ENCODE measurements at places on chromosomes 12 and 14.

DNA sequence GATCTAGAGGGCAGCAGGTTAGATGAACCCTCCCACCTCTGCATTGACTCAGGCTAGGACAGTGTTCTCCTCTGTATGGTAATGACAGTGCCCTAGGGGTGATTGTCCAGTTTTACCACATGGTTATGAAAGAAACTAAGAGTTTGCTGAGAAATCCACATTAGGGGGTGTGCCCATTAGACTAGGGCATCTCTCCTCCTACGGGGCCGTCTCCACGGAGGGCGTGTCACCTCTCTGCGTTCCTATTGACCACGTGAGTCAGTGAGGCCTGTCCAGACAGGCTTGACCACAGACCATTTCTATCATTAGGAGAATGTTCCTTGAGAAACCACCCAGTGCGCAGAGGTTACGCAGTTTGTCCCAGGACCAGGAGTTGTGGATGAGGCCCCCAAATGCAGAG, 8.3 kb downstream of the MVK start:
- DNase-seq = peak; percentile 97

- no peak for DNase-seq
Measured at GRCh38 chr14:21197418-21198205, 41.7 kb upstream of the OR5AU1 start.

DNA sequence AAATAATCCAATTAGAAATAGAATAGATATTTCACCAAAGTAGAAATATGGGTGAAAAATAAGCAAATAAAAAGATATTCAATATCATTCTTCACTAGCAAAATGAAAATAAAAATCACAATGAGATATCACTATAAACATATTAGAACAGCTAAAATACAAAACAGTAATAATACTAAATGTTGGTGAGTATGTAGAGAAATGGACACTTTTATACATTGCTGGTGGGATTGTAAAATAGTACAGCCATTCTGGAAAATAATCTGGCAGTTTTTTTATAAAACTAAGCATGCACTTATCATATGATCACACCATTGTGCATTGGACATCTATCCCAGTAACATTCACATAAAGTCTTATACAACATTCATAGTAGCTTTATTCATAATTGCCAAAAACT, 320.2 kb upstream of the OR4E1 start:
- no peak for DNase-seq

DNA sequence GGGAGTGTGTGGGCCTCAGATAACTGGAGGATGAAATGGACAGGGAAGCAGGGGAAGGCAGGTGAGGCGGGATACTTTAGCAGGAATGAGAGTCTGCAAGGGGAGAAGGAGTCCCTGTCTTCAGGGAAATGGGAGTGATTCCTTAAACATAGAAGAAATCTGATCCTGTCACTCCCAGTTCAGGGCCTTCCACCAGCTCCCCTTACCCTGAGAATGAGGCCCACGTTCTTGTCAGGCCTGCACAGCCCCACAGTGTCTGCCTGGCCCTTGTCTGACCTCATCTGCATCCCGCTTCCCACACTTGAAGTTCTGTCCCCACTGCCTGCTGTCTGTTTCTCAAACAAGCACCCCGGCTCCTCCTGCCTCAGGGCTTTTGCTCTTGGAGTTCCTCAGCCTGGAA, 12.6 kb upstream of the LRP1-AS start:
- DNase-seq = no peak

- no peak for DNase-seq
Measured at GRCh38 chr12:104304261-104305009, 896 bp downstream of the EID3 start.

DNA sequence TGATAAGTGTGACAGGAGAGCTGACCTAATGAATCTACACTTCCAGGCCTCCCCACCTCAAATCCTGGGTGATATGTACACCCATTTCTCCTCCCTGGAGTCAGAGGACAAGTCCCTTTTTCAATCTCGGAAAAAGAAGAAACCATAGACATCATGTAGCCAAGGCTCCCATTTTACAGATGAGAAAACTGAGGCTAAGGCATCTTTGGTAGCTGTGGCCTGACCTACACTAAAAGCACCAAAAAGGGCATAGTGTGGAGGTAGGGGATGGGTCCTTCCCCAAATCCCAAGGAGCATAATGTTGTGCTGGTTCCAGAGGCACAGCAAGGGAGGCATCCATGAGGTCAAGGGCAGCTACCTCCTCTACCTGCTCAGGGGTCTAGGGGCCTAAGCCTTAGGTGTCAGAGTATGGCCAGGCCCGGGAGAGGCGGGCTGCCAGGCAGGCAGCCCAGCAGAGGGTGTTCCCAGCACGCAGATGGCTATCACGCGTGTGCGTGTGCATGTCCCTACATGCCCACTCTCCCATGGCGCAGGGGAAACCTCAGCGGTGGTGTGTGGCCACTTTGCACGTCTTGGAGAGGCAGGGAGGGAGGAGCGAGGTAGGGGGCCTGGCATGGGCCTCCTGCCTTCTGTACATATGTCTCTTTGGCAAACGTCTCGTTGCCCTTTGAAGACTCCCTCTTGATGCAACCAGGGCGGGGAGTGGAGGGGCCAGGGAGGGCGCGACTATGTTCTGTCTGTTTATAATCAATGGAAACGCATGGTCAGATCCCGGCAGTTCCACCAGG, 2.5 kb downstream of the PGF start:
- DNase-seq = no peak

GRCh38 chr12:115818973-115819372, 458.5 kb downstream of the MED13L start:
- no peak for DNase-seq

DNA sequence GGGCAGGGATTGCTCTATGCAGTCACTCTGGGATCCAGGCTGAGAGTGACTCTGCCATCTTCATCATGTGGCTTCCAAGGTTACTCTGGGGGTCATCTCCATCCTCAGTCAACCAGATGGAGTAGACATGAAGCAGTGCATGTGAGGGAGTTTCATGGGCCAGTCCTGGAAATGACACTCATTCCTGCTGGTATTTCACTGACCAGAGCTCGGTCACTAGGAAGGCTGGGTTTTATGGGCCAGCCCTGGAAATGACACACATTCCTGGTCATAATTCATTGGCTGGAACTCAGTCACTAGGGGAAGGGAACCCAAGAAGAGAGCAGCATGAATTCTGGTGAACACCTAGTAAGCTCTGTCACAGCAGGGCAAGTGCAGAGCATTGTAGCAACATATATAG, 144.7 kb downstream of the SMOC1 start:
- no peak for DNase-seq

- DNase-seq = no peak
Measured at GRCh38 chr14:94322648-94323570, at the start of gene SERPINA6. TSS of gene SERPINA6 (minus strand) at chr14:94323336. CDS start at chr14:94314648, 8,688 bp downstream.

DNA sequence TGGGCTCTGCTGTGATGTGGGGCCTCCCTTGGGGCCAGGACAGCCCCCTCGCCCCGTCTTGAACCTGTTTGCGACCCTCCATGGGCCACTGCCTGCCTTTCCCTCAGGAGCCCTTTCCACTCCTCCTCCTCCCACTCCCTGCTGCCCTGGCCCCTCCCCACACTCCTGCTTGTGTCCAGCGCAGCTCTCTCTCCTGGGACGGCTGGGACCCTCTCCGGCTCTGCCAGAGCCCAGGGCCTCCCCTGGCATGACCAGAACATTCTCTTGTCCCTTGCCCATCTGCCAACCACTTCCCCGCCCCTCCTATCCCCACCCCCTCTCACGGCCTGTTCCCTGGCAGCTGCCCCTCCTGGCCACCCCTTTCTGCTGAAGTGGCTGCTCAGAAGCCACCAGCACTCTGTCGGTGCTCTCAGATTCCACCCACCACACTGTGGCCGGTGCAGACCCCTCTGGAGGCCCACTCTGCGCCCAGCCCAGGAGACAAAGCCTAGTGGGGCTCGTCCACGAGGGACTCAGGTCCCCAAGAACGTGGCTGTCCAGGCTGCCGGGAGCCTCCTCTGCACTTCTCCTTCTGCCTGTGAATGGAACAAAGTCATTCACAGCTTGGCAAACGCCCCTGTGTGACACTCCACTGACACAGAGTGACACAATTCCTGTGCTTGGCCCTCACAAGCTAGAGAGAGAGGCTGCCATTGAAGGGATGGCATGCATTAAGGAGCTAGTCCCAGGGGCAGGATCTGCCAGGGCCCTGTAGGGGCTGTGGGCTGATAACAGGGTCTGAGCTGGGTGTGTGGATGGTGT, 1.4 kb downstream of the ASPG start:
- no peak for DNase-seq

GRCh38 chr14:79693935-79694334, 517.4 kb downstream of the DIO2 start:
- no peak for DNase-seq

DNA sequence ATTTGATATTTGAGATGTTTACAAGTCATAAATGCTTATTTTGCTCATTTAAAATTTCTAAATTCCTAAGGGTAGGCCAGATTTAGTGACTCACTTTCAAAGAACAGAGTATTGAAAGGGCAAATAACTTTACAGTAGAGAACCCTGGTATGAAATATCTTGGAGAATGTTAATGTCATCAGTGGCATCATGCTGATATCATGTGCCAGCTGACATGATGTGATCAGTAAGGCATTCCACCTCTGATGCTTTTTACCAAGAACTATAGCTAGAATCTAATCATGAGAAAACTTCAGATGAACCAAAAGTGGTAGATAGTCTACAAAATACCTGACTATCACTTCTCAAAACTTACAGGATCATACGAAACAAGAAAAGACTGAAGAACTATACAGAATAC, 2.9 kb upstream of the FLRT2 start:
- DNase-seq = no peak

- DNase-seq = no peak
Measured at GRCh38 chr12:105288311-105288996, 42.0 kb upstream of the C12orf75 start.

DNA sequence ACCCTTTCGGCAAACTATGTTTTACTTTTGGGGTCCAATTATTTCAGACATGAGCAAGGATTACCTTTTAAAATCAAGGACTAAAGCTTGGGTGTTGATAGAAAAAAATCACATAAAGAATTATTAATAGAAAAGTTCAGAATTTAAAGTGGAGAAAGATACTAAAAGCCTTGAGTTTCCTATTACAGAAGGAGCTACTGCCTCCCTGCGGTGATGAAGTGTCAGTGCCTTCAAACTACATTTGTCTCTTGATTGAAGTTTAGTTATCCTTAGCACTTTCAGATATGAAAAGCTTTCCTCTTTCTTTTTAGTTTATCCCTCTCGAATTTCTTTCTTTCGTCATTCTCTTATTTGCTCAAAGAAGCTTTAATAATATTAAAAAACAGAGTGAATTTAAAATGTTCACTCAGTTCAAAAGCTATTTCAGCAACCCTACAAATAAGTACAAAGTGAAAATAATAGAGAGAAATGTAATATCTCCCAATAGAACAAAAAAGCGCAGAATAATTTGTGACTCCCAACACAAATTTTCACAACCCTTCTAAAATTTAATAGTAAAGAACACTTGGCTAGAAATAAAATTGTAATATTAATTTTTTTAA, 87.6 kb downstream of the SEC23A start:
- peak; percentile 38 for DNase-seq

DNA sequence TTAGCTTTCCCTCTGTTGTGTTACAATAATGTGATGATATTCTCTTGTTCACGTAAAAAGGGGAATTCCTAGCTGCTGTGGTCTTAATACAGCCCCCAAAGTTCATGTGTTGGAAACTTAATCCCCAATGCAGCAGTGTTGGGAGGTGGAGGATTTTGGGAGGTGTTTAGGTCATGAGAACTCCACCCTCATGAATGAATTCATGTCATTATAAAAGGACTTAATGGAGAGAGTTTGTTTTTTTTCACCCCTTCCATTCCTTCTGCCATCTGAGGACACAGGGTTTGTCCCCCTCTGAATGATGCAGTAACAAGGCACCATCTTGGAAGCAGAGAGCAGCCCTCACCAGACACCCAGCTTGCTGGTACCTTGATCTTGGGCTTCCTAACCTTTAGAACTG, 253.4 kb upstream of the DDHD1 start:
- no peak for DNase-seq

DNA sequence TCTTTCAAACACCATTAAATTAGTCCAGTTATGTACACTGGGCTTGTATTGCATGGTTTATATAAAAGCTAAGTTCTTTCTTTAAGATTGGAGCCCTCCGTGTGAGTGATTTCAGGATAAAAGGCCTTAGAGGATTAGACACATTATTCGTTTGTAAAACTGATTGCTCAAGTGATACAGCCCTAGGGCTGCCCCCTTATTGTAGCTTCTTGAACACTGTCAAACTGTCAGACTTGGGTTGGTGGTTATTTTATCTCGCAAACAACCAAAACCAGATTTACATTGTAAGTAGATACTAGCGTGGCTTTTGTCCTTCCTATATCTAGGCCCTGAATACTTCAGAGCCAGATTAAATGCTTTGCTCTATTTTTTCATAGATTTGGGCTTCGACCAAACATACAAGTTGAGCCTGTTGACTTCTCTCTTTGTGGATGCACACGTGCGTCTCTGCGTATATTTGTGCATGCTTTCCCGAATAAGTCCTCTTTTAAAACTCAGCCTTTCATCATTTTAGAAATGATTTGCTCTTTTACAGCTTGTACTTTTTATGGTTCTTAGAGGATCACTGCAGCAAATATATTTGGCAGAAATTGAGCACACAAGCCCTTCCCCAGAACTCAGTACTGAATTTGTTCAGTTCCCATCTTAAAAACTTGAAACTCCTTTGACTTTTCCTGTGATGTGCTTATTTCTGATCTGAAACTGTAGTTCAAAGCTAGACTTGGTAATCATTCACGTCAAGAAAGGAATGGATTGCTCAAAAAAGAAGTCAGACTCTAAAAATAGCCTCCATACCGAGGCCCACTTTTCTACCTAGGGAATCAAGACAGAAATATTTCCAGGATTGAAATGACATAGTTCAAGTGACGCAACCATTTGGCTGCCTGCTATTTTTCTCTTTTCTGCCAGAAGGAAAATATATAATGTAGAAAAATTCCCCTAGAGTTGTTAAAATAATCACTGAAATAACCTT, 129.5 kb downstream of the ETV6 start:
- no peak for DNase-seq

DNA sequence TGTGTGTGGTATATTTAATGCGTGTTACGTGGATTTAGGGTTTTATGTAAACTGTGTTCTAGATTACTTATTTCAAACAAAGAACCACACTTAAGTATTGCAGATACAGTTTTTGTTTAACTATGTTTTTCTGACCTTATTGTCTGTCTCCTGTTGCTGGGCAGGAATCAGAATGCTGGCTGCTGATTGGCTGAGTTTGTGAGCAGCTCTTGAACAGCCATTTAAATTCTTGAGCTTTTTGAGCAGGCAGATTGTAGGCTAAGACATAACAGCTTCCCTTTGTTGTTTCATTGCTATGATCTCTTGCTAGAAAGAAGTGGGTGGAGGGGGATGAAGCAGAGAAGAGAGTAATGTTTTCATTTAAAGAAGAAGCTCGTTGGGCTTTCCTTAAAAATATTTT, 52.2 kb downstream of the ATF7IP start:
- peak; percentile 46 for DNase-seq

Measured in RWPE1 (cell line).